ENCODE measurements at places on chromosomes 12 and 14.

GRCh38 chr12:116152268-116152667 is 125.2 kb downstream of the MED13L start:
- no peak for DNase-seq

- no peak for DNase-seq
Observed at GRCh38 chr12:111006621-111007020, 86.2 kb upstream of the MYL2 start.

DNA sequence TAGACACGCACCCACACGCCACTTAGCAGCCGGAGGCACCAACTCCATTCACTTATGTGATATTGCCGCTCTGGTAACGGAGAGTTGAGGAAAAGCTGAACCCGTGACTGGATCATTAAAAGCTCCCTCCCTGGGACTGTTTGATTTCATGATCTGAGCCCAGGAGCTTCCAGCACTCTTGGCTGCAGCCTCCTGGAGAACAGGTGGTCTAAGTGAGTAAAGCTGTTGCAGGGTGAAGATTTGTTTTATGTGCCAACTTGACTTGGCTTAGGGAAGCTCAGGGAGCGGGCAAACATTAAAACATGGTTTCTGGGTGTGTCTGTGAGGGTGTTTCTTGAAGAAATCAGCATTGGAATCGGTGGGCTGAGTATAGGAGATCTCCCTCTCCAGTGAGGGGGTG is 16.9 kb upstream of the TMEM132C start:
- no peak for DNase-seq

DNA sequence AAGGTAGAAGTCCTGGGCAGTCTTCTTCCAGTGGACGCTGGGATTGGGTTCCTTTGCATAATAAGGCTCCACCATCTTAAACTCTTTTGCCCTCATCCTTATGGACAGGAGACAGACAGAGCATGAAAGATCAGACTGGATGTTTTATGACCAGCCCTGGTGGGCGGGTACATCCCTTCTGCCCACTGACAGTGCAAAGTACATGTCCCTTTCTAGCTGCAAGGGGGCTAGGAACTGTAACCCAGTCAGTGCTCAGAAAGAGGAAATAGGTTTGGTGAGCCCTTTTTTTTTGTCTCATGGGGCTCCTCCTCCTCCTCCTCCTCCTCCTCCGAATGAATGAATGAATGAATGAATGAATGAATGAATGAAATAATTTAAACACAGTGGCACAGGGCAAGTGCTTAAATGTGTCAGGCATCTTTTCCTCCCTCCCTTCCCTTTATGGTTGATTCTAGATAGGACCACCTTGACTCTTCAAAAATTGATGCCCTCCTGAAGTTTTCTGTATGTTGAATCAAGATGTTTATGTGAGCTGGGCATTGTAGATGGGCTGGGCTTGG is 36.4 kb upstream of the HNF1A start:
- DNase-seq = no peak

- DNase-seq = no peak
Observed at GRCh38 chr12:57268264-57268663, 17.3 kb upstream of the STAC3 start.

GRCh38 chr12:27521066-27521465 is 2.9 kb upstream of the PPFIBP1 start:
- no peak for DNase-seq

GRCh38 chr14:51616724-51617409 is 34.8 kb upstream of the FRMD6 start:
- DNase-seq = no peak

DNA sequence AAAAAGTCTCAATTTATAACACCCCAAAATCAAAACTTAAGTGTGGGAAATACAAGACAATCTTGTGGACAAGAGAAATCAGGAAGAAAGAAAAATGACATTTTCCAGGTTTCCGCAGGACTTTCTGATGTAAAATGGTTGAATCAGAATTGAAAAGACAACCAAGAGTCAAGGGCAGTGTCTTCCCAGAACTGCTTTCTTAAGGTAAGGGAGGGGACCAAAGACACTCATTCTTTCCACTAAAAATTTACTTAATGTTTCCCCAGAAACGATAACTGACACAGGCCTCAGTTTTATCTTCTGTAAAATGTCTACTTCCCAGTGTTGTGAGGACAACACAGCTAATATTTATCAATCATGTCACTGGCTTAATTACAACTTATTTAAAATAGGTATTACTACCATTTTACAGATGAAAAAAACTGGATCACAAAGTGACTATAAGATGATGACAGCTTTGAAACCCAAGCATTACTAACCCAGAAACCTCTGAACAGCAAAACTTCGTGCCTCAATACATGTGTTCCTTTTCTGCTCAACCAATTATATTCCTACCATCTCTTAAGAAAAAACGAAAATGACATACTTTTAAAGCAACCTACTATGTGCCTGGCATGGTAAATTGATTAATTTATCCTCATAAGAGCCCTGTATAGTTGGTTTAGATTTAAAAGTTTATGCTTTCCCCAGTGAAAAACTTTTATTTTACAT is 4.6 kb downstream of the SINHCAF start:
- no peak for DNase-seq

All from suprapubic skin (tissue), 4 donors.